ENCODE measurements at places on chromosomes 11 and 22. TPM values are rescaled to one million over a fixed set of nuclear protein-coding genes. Genes with fewer than 3 reads are reported as not detected.

PLEKHB1 gene
- total RNA-seq = 18.0 TPM

BARX2 gene
- not detected for total RNA-seq

POTEH gene
- not detected for total RNA-seq

DDTL gene
- total RNA-seq = not detected

DGKZ gene
- 66.2 TPM for total RNA-seq

HEPN1 gene
- not detected for total RNA-seq

PNPLA5 gene
- total RNA-seq = not detected

MRGPRX4 gene
- total RNA-seq = not detected

GAL gene
- total RNA-seq = not detected
